Astrocyte (in vitro differentiated cells and primary cell): ENCODE measurements at places on chromosomes 7 and 10.

- no peak for DNase-seq
These were observed 312.4 kb upstream of the DGKB start for GRCh38 chr7:15214976-15215375.

DNA sequence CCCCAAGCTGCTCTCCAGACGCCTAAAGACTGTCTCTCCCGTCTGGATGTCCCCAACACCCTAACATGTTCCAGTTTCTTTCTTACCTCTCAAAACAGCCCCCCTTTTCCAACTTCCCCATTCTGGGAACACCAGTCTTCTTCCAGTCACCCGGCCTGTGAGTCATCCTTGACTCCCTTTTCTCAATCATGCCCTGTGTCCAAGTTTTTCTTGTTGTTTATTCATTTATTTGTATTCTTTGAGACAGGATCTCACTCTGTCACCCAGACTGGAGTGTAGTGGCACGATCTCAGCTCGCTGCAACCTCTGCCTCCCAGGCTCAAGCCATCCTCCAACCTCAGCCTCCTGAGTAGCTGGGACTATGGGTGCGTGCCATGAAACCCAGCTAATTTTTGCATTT is 15.6 kb downstream of the SNX10 start:
- DNase-seq, result no peak

GRCh38 chr10:95789902-95790301 is 33.9 kb downstream of the ENTPD1 start:
- peak; percentile 12 for DNase-seq

- DNase-seq, result no peak
These were observed 57.7 kb downstream of the OSBPL3 start for GRCh38 chr7:24922099-24922773.

DNA sequence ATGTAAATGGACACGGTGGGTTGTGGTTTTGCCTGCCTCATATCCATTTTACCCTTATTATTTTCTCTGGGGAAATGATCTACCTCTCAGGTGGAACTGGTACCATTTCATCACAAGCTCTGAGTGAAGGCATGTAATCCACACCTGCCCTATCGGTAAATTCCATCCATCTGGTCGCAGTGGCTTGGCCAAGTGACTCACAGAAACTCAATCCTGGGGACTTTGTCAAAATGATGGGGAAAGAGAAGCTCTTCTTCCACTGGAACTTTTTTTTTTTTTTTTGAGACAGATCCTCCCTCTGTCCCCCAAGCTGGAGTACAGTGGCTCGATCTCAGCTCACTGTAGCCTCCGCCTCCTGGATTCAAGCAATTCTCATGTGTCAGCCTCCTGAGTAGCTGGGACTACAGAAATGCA is 48.2 kb upstream of the ANKRD1 start:
- DNase-seq, result no peak

DNA sequence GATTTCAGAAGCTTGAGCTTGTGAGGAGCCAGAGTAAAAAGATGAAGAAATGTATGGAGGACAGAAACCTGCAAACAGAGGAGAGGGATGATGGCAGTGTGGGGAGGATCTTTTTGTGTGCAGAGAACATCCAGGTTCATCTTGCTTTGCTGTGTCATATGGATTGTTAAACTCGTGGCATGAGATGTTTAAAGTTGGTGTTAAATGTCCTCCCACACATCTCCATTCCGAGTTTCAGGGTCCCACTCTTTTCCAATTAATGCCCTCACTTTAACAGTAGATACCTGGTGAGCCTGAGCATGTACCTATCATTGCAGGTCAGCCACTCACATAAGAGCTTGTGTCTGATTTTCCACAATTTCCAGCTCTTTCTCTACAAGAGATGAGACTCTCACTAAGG is 147.7 kb downstream of the ST7 start:
- no peak for DNase-seq

DNA sequence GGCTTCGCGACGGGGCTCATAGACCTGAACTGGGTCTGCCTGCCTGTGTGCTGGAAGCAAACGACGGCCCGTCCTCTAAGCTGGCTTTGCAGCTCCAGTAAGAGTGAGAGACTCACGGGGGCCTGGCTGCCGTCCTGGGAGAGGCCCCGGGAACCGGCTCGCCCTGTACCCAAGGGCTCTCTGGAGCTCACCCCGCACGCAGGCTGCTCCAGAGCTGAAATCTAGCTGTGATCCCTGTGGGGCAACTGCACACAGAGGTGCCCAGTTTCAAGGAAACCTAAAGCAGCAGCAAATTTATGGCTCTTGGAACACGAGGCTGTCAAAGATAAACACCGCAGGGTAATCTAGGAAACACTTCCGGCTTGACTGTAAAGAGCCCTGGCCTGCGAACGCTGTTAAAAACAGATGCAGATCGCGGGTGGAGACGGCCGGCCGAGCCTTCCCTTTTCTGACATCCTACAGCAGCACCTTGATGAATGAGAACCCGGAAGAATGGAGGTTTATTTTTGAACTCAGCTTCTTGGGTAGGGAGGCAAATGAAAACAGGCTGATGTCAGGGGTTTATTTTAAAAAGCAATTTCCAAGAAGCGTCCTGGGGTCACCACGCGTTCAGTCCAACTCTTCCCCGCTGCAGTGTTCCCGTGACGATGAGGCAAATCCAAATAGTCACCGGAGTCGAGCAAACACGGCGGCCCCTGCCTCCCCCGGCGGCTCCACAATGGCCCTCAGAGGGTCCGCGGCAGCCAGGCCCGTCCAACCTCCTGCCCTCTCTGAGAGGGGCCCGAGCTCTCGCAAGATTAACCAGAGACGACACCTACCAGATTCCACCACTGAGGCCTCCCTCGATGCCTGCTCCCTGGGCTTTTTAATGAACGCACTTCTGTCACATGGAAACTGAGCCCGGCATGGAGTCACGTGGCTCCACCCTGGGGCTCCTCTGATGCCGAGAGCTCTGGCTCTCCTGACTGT is 29.6 kb downstream of the AMZ1 start:
- DNase-seq, result no peak

GRCh38 chr7:49883933-49884332 is 110.5 kb downstream of the VWC2 start:
- DNase-seq, result no peak

DNA sequence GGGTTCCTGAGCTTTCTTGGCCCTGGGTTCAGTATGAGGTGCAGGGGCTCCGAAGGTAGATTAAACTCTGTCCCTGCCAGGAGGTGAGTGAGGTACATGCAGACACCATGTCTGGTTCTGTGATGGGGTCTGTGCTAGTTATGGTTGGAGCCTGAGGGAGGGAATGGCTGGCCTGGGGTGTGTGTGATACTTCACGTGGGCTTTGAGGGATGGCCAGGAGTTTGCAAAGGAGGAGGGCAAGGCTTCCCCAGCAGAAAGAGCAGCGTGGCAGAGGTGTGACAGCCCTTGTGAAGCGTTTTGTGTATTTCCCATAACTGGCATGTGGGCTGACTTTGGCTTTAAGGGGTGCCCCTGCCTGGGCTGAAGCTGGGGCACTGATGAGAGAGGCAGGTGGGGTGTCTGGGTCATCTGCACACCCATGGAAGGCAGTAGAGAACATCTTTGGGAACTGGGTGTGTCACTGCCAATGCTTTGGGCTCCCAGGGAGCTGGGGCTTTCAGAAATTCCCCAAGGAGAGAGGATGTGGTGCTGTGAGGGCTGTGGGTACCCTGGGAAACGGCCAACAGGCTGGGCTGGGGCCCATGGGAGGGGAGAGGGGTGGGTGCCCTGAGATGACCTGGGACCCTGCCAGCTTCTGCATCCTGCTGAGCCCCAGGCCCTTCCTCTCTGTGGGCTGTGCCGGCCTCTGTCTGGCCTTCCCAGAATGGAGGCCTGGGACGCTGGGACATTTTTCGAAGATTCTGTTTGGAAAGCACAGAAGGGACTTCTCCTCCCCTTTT is 4.6 kb downstream of the PALD1 start:
- no peak for DNase-seq

GRCh38 chr7:85186521-85187241 is at the start of gene SEMA3D:
Gene SEMA3D (minus strand): TSS chr7:85187056. CDS start chr7:85121891, 65,165 bp downstream.
- DNase-seq, result peak; percentile 74

GRCh38 chr10:70742537-70743429 is 42.4 kb downstream of the TBATA start:
- peak; percentile 83 for DNase-seq

DNA sequence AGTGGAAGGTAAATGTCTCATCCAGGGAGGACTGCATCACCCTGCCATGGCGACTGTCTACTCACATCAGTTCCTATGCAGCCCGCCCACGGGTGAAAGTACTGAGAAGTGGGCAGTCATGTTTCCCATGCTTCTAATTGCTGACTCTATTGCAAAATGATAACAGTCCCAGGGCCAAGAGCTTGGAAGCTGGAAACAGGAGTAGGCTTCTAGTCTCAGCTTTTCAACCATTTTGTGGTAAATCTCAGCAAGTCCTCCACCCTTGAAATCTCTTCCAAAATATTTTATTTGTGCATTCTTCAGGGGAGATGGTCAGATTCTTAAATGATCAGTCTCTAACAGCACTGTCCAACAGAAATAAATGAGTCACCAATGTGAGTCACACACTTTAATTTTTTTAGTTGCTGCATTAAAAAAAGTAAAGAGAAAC is 48.1 kb upstream of the TARP start:
- DNase-seq, result peak; percentile 86

- DNase-seq, result no peak
These were observed 24.3 kb downstream of the CSTF2T start for GRCh38 chr10:51675088-51675487.

GRCh38 chr10:123564631-123565030 is 101.5 kb upstream of the GPR26 start:
- DNase-seq, result no peak

DNA sequence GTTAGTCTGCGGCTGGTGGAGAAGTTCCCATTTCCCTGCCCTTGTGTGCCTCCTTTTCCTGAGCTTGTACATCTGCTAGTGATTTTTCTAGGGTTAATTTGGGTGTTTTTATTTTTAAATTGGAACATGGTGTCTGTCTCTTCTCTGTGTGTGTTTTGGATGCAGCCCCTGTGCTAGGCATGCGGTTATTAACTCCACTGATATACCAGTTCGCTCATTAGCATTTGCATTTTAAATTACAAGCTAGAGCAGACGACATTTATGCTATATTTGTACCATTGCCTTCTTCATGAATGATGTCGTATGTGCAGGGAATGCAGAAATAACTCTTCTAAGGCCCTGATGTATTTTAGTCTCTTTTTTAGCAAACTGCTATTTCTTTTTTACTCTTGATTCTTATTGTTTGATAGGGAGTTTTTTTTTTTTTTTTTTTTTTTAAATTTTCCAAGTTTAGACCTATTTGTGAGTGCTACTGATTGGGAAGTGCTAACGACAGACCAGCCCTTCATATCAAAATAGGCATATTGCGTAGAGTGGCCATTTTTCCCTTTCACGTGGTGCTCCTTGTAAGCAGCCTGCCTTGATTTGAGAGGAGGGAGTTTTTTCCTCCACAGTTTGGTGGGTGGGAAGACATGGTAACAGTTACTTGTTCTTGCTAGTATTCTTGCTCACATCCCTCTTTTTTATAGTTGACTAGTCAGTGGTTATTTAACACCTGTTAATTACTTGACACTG is 89.6 kb downstream of the LRRC4 start:
- DNase-seq, result no peak
